ENCODE measurements at places on chromosomes 1 and 21.

GRCh38 chr1:79781261-79781660 lies 774.7 kb upstream of the ADGRL4 start:
- no peak for DNase-seq

DNA sequence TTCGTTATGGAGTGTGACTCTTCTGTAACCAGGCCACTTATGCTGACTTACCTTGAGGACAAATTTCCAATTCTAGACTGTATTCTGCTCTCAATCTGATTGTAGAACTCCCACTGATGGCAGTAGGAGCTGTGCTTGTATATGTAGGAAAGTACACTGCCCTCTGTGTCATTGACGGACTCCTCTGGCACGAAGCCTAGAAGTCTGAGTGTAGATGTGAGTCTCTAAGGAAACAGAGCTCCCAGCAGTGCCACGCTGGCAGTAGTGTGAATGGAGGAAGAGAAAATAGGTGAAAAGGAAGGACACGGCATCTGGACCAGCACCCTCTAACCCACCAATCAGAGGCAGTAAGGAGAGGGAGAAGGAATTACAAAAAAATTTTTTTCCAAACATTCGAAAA lies 130.4 kb upstream of the ADGRL2 start:
- DNase-seq = no peak

DNA sequence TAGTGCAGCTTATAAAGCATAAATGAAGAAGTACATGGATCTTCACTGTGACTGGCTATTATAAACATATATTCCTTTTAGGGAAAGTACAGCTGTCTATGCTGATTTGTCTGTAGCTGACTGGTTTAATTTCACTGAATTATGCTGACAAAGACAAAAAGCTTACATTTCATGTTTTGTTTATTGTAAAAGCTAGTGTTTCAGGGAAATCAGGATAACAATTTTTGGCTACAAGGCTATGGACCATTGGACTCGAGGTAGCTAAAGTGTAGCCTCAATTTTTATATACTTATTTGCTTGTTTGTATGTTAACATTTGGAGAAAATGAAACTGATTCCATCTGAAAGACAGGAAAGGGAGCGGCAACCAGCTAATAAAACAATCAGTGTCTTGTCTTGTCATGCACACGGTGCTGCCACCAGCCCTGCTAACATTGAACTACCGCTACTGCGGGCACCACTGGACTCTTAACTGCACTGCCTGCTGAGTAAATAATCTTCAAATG lies 480.2 kb downstream of the COL11A1 start:
- DNase-seq = no peak

- DNase-seq = no peak
Measured at GRCh38 chr1:34870395-34870794, 10.8 kb upstream of the SMIM12 start.

- no peak for DNase-seq
Measured at GRCh38 chr1:26121854-26122773, 10.5 kb downstream of the PDIK1L start.

DNA sequence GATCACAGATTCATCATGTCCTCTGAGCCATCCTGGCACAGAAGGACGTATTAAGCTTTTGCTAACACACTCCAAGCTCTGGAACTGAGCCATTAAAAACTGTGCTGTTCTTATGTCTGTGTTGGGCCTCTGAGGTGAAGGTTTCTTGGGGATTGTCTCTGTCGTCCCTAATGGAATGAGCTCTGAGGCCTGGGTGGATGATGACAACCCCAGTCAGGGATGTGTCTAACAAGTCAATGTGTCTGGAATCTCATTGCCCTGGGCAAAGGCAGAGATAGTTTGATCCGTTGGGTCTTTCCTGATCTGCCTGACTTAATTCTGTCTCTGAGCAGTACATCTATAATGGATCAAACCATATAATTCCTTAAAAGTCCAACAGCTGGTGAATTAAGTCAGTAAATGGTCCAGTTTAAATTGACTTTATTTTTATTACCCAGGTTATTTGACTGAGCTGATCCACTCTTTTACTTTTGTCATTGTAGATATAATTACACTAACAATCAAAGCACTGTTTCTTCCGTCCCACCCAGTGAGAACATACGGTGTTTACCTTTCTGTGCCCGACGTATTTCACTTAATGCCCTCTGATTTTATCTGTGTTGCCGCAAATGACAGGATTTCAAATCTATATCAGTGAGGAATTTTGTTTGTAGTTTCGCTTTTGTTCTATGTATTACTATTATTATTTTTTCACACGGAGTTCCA lies 38.8 kb upstream of the OR2B11 start:
- DNase-seq = no peak
